Right renal pelvis (tissue), 4 donors: ENCODE measurements at places on chromosomes 7 and 10.

GRCh38 chr7:99446096-99446495 is 7.4 kb downstream of the CPSF4 start:
- no peak for DNase-seq

GRCh38 chr7:18565337-18565736 is 69.8 kb downstream of the HDAC9 start:
- DNase-seq: no peak

DNA sequence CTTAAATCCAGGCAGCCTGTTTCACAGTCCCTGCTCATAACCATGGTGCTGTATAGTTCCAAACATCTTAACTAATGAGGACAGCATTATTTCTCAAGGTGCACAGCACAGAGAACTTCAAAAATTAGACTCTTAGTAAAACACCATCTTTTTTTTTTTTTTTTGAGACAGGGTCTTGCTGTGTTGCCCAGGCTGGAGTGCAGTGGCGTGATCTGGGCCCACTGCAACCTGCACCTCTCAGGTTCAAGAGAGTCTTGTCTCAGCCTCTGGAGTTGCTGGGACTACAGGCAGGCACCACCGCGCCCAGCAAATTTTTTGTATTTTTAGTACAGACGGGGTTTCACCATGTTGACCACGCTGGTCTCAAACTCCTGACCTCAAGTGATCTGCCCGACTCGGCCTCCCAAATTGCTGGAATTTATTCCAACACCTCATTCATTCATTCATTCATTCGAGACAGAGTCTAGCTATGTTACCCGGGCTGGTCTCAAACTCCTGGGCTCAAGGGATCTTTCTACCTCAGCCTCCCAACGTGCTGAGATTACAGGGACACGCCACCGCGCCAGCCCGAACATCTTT is 507 bp upstream of the TMEM254 start:
- DNase-seq: no peak

DNA sequence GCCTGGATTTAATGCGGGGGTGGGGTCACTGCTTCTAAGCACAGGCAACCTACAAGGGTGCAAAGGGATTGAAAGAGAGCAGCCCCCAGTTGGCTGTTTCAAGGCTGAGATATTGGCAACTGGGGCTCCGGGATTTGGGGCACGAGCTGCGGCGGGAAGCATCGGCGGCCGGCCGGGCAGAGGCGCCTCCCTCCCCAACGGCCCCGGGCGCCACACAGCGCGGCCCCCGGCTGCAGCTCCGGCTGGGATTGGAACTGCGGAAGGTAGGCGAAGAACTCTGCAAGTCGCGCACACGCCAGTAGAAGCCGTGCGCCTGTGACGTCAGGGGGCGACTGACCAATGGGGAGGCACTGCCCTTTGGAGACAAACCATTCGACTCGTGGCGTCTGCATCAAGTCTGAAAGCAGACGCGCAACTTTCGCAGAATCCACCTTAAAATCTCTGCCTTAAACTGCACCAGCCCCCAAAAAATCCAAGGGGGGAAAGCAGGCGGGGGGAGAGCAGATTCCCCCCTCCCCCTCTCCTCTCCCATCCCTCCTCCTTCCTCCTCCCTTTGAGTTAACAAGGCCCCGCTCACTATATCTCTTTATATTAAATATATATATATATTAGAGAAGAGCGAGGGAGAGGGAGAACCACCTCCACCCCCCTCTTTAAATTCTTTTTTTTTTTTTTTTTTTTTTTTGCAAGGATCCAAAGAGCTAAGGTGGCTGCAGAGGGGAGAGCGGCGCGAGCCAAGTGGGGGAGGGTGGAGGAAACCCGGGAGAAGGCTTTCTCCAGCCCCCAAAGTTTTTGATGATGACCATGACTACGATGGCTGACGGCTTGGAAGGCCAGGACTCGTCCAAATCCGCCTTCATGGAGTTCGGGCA is at the start of gene DLX6:
TSS of gene DLX6 (plus strand) at position 371 of the 872 bp plus-strand sequence. CDS start at position 796, 425 bp downstream.
- DNase-seq: no peak

DNA sequence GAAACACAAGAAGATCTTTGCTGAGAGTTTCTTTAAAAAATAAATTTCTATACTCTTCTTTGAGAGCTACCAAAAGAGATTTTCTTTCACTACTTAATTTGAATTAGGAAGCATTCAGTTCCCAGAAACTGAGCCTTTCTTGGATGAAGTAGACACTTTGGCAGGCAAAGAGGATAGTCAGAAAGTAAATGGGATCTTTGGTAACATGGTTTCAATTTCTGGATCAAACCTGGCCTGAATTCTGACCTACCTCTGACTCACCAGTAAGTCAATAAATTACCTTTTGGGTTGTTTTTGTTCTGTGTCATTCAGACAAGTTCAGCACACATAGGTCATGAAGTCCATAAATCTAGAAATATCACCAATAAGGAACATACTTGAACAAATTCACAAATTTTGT is 26.8 kb upstream of the CABCOCO1 start:
- DNase-seq: no peak

DNA sequence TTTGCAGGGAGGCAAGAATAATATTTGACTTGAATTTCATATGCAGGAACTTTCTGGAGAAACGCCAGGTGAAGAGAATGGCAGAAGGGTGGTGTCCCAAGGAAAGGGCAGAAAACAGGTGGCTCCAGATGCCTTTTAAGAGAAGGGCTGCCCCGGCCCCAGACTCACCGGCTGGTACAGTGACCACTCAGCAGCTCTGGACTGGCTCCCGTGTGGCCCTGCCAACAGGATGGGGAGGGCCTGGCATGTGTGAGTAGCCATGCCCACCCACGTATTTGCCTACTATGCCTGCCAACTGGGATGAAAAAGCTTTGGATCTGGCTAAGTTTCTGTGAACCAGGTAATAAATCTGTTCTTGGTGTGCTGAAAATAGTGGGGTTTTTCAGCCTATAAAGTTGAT is 159.5 kb downstream of the PRKAG2 start:
- DNase-seq: no peak

- DNase-seq: no peak
These were observed 10.4 kb upstream of the OCM2 start for GRCh38 chr7:98000356-98000755.

- no peak for DNase-seq
These were observed 11.1 kb downstream of the CAMK2G start for GRCh38 chr10:73863039-73863817.

DNA sequence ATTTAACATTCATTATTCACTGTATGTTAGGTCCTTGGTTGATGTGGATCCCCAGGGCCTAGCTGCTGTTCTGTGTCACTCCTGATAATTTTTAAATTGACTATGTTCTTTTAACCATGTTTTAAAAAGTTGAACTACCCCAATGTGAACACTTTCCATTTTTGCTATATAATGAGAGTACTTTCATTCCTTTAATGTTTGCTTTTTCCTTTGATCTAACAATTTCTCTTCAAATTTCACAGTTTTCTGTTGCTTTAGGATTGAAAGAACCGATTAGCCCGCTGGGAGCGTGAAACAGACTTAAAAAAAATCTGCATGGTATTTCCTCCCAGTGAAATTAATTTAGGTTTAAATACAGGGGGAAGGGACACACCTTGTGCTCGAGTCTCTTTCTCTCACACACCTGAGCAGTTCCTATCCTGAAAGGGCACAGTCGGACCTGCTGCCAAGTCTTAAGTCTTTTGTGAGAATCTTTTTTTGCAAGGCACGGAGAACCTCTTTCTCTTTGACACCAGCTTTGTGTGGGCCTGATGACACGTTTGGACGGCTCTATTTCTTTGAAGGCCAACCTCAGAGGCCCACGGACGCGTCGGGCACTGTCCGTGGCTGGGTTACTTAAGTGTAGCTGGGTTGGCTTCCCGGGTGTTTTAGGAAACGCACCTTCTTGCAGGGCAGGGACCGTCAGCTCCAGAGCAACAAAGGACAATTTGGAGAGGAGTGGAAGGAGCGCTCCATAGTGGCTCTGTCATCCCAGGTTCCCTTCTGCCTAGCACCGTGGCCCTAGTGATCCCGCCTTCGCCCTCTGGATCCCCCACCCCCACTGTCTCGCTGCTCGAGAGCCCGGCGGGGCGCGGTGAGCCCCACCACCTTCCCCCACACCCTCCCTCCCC is 1.0 kb upstream of the CHN2 start:
- DNase-seq: no peak

DNA sequence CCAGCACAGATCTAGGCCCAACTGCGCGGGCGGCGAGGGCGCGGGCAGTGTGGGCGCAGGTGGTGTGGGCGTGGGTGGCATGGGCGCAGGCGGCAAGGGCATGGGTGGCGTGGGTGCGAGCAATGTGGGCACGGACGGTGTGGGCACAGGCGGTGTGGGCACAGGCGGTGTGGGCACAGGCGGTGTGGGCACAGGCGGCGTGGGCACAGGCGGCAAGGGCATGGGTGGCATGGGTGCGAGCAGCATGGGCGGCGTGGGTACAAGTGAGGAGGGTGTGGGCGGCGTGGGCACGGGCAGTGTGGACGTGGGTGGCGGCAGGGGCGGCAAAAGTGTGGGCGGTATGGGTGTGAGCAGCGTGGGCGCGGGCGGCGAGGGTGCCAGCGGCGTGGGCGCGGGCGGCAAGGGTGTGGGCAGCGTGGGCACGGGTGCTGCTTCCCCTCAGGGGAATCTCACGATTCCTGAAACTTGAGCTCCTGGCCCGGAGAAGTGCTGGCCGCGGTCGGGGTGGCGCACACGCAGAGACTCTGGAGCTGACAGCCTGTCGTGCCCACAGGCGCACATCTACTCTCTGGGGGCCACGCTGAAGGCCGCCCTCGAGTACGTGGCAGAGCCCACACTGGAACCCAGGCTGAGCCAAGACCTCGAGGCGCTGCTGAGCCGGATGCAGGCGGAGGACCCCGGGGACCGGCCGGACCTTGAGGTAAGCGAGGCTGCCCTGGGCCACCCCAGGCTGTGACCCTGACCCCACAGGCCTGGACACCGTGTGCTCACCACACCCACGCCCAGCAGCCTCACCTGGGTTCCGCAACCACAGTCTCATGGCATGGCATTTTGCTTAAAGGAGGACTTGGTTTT is 23.0 kb downstream of the KNDC1 start:
- no peak for DNase-seq

DNA sequence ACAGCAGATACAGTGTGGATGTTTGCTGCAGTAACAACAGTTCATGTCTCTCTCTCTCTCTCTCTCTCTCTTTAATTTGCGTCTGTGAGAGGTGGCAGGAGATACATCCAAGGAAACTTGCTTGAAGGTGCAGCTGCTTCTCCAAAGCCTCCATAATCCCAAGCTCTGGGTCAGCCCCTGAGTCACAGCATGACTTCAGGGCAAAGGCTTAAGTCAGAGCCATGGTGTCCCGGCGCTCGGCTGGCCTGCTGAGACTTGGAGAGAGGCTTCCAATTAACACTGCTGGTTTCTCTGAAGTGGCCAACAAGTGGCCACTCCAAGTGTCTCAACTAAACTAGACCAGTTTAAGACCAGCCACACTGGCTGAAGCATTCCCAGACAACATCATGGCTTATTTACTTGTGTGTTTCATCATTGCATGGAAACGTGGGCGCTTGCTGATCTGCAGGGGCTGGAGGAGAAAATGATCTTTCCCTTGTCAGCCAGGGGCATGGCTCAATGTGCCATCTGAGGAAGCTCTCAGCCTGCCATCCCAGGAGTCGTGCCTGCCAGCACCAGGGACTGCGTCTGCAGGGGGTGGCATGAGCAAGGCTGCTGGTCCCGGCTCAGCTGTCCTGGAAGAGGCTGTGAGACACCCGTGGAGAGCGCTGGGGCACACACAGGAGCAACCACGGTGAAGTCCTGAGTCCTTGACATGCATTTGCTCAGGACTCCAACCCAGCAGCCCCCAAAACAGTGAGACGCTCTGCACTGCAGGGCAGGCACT is 254.2 kb downstream of the COBL start:
- no peak for DNase-seq

- no peak for DNase-seq
These were observed 1.7 kb upstream of the MNX1 start for GRCh38 chr7:157012113-157012547.

GRCh38 chr10:86950349-86950748 is 7.1 kb downstream of the MMRN2 start:
- DNase-seq: no peak

- no peak for DNase-seq
These were observed 99.4 kb downstream of the EBF3 start for GRCh38 chr10:129864601-129865126.

- no peak for DNase-seq
These were observed 19.6 kb upstream of the ASCC1 start for GRCh38 chr10:72235544-72236279.

GRCh38 chr7:16945372-16945771 is 63.6 kb upstream of the AGR3 start:
- no peak for DNase-seq
